ENCODE measurements at places on chromosomes 16 and 17. TPM values are rescaled to one million over a fixed set of nuclear protein-coding genes. Genes with fewer than 3 reads are reported as not detected.

ACAP1 gene
- 1.9 TPM for total RNA-seq

CLEC3A gene
- total RNA-seq, result not detected

HES7 gene
- 2.1 TPM for total RNA-seq

TBC1D3G gene
- not detected for total RNA-seq

ZSCAN10 gene
- total RNA-seq, result not detected

CCL17 gene
- total RNA-seq, result not detected

CD7 gene
- total RNA-seq, result 0.20 TPM

SMIM36 gene
- total RNA-seq, result not detected

C16orf92 gene
- not detected for total RNA-seq

TLCD2 gene
- total RNA-seq, result 1.0 TPM

TNFRSF13B gene
- not detected for total RNA-seq

KCNJ16 gene
- 0.14 TPM for total RNA-seq

KRTAP9-4 gene
- not detected for total RNA-seq

KCNG4 gene
- total RNA-seq, result not detected

KRT27 gene
- total RNA-seq, result not detected

KRTAP4-4 gene
- total RNA-seq, result not detected

AOC3 gene
- 0.97 TPM for total RNA-seq

SCGB1C2 gene
- not detected for total RNA-seq

SLC5A2 gene
- 0.40 TPM for total RNA-seq

CPHXL2 gene
- total RNA-seq, result not detected

SLC16A5 gene
- 20.6 TPM for total RNA-seq

NLGN2 gene
- total RNA-seq, result 20.2 TPM

GNAO1 gene
- 0.31 TPM for total RNA-seq
